K562 (cell line): ENCODE measurements at places on chromosomes 1 and 21. TPM values are rescaled to one million over a fixed set of nuclear protein-coding genes. Genes with fewer than 3 reads are reported as not detected.

Gene DNASE2B
- not detected in 2 replicates for total RNA-seq

Gene KIF17
- total RNA-seq: 0.11 and 0.47 TPM in 2 replicates

Gene CFHR1
- 0.18 TPM in 1 of 2 replicates, not detected in the other for total RNA-seq

Gene DMRTA2
- total RNA-seq: not detected in 2 replicates

Gene KRTAP11-1
- not detected in 2 replicates for total RNA-seq

Gene AMPD1
- total RNA-seq: not detected in 2 replicates

Gene BRDT
- total RNA-seq: not detected in 2 replicates

Gene DAB1
- not detected in 2 replicates for total RNA-seq

Gene PLPPR4
- not detected in 2 replicates for total RNA-seq

Gene S100A9
- 0.34 and 0.80 TPM in 2 replicates for total RNA-seq

Gene SPATA21
- 0.13 TPM in 1 of 2 replicates, not detected in the other for total RNA-seq

Gene CHD5
- total RNA-seq: 0.09 and 0.16 TPM in 2 replicates

Gene KCND3
- not detected in 2 replicates for total RNA-seq

Gene PRAMEF11
- not detected in 2 replicates for total RNA-seq

Gene C4BPA
- total RNA-seq: 0.18 and 0.47 TPM in 2 replicates

Gene PADI2
- 0.11 and 0.13 TPM in 2 replicates for total RNA-seq

Gene ADGRL4
- 0.11 TPM in 1 of 2 replicates, not detected in the other for total RNA-seq

Gene TNFRSF8
- total RNA-seq: 38.4 and 40.2 TPM in 2 replicates

Gene CDCP2
- total RNA-seq: not detected in 2 replicates

Gene SUSD4
- 0.09 TPM in 1 of 2 replicates, not detected in the other for total RNA-seq

Gene STUM
- total RNA-seq: not detected in 2 replicates

Gene SLAMF1
- total RNA-seq: 0.11 and 0.22 TPM in 2 replicates

Gene CTBS
- total RNA-seq: 10.3 and 12.2 TPM in 2 replicates

Gene CFAP74
- not detected in 2 replicates for total RNA-seq

Gene ALDH4A1
- total RNA-seq: 29.2 and 31.4 TPM in 2 replicates

Gene PHLDA3
- total RNA-seq: 0.11 and 0.42 TPM in 2 replicates

Gene C1orf185
- not detected in 2 replicates for total RNA-seq

Gene RAD54L
- 67.0 and 72.7 TPM in 2 replicates for total RNA-seq

Gene CASQ1
- total RNA-seq: not detected in 2 replicates

Gene CRP
- 0.69 and 0.98 TPM in 2 replicates for total RNA-seq

Gene LHX8
- not detected in 2 replicates for total RNA-seq

Gene DPT
- not detected in 2 replicates for total RNA-seq

Gene NOC2L
- total RNA-seq: 407 and 410 TPM in 2 replicates

Gene ZFP69B
- 8.2 and 9.5 TPM in 2 replicates for total RNA-seq

Gene VHLL
- not detected in 2 replicates for total RNA-seq

Gene SETSIP
- not detected in 2 replicates for total RNA-seq

Gene ADARB1
- 12.0 and 16.0 TPM in 2 replicates for total RNA-seq

Gene PTPN7
- 112 and 139 TPM in 2 replicates for total RNA-seq
